ENCODE measurements at places on chromosomes 7 and 10. TPM values are rescaled to one million over a fixed set of nuclear protein-coding genes. Genes with fewer than 3 reads are reported as not detected.

DNA sequence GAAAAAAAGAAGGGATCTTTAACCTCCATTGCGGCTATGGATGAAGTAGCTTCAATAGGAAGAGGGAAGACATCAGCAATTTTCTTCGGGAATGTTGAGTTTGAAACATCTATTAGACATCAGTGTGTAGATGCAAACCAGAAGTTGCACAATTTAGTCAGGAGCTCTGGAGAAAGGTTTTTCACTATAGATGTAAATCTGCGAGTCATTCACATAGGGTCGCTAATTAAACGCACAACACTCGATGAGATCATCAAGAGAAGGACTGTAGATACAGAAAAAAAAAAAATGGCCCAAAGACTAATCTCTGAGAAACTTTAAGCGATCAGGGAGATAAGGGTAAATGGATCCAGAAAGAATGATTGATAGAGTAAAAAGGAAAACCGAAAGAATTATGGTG lies 61.7 kb upstream of the TES start:
- no peak overlapping the region for H3K27ac ChIP-seq
- DNase-seq = no peak

SNX10 gene
- 9.6 TPM for total RNA-seq

TACR2 gene
- not detected for total RNA-seq

DNA sequence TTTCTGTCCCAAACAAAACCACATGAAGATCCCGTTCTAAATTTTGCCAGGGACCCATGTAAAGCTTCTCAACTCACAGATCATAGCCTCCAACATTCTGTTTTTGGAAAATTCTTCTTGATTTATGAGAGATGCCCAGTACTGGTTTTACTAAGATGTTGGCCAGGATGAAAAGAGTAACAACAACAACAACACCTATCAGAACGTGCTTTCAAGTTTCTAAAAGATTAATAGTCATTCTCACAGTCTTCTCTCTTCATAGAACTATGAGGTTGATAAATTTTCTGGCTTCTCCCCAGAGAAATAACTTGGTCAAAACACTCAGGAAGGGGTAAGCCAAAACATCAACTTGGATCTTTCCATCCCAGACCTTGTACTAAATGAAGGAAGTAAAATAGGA lies 567.5 kb upstream of the IGFBP3 start:
- H3K4me1 ChIP-seq = no peaks in the 10 kb centered on the region
- H3K36me3 ChIP-seq = no peaks in the 10 kb centered on the region
- no peak for DNase-seq
- no peaks in the 10 kb centered on the region for H3K27me3 ChIP-seq

DNA sequence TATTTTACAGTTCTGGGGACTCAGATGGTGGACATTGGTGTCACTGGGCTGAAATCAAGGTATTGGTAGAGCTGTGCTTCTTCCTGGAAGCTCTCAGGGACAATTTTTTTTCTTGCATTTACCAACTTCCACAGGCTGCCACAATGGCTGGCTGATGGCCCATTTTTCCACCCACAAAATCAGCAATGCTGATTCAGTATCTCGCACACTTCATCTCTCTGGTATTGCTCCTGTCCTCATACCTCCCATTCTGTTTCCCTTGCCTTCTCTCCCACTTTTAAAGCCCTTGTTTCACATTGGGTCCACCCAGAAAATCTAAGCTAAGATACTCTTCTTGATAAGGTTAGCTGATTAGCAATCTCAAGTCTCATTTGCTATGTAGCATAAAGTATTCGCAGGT lies 530.9 kb upstream of the POM121L12 start:
- no peak overlapping the region for H3K27ac ChIP-seq
- no peaks in the 10 kb centered on the region for H3K36me3 ChIP-seq
- H3K4me1 ChIP-seq = no peaks in the 10 kb centered on the region
- DNase-seq = no peak
- no peaks in the 10 kb centered on the region for H3K27me3 ChIP-seq
- no peak overlapping the region for H3K4me3 ChIP-seq
